Fibroblast of skin of right quadriceps (primary cell): ENCODE measurements at places on chromosomes 2 and 18.
A peak's percentile ranks its signal among the peaks of the same experiment; 100 is the strongest.

GRCh38 chr2:80863147-80863714 is 558.7 kb upstream of the LRRTM1 start:
- DNase-seq = no peak

DNA sequence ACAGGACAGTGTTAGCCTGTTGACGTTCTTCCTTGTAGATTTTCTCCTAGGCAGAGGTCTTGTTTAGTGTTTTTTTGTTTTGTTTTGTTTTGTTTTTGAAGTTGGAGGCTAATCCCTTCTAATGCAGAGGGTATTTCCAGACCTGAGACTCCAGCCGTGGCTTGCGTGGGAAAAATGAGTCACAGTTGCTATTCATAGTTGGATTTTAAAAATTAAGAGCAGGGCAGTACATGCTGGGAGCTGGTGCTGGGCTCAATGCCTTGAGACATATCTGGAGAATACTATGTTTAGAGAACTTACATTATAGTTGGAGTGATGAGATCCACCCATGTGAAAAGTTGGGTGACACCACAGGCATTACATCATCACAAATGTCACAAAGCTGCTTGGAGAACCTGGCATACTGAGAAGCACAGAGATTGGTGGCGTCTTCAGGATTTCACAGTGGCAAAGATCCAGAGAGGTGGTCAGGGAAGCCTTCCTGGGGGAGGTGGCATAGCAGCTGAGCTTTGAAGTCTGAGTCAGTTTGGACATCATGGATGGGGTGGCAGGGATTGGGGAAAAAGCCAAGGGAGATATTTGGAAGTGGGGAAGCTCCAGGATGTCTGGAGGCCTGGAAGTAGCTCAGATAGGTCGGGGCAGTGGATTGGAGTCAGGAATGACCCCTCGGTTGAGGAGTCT is 249.4 kb downstream of the LOXHD1 start:
- DNase-seq = peak; percentile 13

- DNase-seq = peak; percentile 52
Measured at GRCh38 chr2:18149660-18150246, 271.3 kb downstream of the KCNS3 start.

DNA sequence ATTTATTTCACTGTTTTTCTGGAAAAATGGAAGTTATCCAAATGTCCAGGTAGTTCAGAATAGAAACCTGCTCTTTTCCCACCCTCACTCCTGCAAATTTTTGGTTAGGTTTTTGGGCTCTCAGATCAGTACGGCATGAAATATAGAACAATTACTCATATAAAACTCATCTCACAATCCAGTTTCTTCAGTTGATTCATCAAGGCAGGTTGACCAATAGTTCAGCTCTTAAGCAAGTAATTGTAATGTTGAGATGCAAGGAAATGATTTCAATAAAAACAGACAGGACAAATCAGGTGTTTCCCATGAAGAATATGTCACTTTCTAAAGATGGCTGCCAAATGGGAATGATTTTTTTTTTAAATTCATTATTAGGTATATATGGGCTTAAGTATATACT is 2.0 kb downstream of the RAB27B start:
- DNase-seq = no peak

DNA sequence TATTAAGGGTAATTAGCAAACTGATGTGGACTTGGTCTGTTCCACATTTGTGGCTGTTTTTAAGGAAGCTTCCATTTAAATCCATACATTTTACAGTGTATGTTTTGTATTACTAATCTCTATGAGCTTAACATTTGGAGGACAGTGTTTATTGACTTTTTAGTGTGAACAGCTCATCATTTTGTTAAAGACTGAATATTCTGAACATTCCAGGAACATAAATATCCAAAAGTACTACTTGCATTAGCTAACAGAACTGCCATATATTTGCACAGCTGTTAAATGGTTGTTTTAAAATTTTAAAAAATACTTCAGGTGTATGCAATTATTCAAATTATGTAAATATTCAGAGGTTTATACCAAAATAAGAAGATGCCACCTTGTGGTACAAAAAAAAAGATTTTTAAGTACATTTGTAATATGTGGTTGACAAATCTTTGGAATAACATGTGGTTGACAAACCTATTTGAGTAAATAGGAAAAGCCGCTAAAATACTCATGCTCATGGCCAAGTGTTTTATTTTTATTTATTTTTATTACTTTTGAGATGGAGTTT is 439.7 kb upstream of the FANCL start:
- DNase-seq = no peak

- DNase-seq = no peak
Measured at GRCh38 chr18:39935598-39935997, 2019.4 kb upstream of the PIK3C3 start.

DNA sequence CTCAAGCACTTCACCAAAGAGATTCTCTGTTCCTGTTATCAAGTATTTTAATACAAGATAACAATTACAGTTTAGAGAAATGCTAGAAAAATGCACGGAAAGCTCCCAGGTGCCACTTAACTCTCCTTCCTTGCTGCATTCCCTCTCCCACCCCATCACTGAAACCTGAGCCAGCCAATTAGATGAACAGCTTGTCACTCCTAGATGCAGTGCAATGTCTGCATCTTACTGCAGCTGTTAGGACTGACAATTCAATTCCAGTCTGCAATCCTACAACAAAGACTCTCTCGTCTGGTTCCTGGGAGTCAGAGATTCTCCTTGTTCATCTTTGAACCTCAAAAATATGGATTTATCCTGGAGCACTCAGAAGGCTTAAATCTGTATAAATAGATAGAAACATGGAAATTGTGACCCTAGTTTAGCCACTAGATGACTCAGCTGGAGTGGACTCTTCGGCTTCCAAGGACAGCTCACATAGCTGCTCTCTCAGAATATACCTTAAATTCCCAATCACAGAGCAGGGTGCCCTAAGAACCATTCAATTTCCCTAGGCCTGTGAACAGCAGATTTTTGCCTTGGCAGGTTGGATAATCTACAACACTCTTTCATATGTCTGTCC is 311.1 kb downstream of the NRXN1 start:
- no peak for DNase-seq

GRCh38 chr18:73980289-73980979 is 167.2 kb downstream of the FBXO15 start:
- DNase-seq = no peak

GRCh38 chr2:29731948-29732347 is 189.4 kb downstream of the ALK start:
- DNase-seq = peak; percentile 40

- DNase-seq = peak; percentile 85
Measured at GRCh38 chr18:9474108-9474982, 968 bp upstream of the RALBP1 start.

DNA sequence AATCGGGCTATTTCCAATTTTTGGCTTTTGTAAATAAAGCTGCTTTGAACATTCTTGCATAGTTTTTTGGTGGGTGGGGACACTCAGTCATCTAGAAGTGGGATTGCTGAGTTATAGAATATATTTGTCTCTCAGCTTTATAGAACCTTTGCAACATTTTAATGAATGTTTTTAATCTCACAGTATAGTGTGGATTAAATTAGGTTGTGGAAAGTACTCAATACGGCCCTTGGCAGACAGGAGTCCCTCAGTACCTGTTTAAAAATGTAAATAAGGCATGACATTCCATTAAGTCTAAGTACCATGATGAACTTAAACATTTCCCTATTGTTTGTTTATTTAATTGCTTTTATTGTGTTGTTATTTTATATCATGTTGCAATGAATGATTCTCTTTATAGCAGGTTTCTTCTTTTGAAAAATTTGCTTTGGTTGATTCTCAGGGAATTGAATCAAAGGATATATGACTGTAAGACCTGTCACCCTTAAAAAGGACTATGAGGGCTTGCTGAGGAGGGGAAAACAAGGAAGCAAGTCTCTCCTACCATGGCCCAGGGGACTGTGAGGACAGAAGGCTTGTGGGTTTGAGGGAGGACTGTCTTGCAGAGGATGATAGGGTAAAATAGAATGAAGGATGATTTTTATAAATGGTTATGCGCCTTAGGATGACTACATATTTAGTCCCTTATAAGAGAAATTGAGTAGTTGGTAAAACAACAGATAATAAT is 165.1 kb downstream of the RPIA start:
- DNase-seq = no peak

GRCh38 chr2:126658905-126659561 is 3.1 kb downstream of the GYPC start:
- no peak for DNase-seq

DNA sequence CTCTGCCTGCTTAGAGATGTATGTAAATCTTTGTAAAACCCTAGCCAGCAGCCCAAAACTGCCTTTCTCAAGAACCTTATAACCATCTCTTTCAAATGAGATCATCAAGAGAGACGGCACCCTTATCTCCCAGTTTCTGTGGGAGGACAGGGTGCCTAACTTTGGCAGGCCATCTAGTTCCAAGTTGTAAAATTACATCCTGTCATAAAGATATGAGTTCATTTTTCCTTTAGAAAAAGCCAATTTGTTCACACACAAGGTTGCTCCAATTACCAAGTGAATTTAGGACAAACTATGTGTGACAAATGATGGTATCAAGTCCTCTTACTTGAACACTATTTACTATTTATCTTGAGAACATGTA is 65.3 kb downstream of the MEMO1 start:
- DNase-seq = no peak

DNA sequence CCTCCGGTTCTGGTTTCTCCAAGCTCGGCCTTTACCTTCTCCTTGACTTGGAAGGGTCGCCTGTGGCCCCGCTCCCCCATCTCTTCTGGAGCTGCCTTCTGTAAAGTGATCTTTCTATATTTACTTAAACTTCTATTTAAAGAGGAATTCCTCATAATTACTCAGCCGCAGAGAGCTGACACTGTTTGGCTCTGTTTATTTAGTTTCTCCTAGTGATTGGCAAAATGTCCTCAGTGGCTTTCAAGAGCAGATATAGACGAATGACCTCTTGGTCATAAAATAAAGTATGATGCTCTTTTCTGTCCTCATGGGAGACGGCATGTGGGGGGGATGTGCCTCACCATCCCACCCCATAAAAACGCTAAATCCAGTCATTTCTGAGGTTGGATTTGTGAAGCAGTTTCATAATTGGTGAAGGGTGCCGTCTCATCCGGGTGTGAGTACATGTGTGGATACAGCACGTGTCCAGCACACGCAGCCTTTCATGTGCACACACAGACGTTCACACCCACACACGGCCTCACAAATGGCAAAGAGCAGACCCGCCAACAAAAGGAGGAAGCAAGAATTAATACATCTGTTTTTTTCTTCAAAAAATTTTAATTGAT is 43.4 kb upstream of the SMAD7 start:
- peak; percentile 92 for DNase-seq

GRCh38 chr18:217532-218336 is 50.1 kb downstream of the THOC1 start:
- no peak for DNase-seq

DNA sequence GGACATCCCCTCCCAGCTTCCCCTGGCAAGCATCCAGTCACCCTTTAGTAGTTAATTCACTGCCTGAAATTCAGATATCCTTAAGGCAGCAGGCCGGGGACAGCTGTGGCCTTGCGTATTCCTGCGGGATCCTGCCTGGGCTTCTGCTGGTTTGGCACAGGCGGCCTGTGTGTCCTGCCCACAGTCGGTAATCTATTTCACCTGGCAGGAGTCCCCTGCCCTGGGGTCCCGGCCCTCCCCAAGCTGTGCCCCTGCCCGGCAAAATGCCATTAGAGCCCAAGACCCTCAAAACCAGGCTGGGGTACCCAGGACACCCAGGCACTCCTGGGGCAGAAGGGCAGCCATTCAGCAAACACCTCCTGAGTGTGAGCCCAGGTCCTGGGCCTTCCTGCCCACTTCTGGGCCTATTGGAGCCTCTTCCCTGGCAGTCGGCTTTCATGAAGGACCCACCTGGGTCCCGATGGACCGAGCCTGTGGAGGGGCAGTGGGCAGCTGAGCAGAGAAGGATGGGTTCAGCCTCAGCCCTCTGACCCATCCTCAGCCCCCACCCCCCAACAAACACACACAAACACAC is 11.6 kb downstream of the CROCC2 start:
- DNase-seq = no peak

DNA sequence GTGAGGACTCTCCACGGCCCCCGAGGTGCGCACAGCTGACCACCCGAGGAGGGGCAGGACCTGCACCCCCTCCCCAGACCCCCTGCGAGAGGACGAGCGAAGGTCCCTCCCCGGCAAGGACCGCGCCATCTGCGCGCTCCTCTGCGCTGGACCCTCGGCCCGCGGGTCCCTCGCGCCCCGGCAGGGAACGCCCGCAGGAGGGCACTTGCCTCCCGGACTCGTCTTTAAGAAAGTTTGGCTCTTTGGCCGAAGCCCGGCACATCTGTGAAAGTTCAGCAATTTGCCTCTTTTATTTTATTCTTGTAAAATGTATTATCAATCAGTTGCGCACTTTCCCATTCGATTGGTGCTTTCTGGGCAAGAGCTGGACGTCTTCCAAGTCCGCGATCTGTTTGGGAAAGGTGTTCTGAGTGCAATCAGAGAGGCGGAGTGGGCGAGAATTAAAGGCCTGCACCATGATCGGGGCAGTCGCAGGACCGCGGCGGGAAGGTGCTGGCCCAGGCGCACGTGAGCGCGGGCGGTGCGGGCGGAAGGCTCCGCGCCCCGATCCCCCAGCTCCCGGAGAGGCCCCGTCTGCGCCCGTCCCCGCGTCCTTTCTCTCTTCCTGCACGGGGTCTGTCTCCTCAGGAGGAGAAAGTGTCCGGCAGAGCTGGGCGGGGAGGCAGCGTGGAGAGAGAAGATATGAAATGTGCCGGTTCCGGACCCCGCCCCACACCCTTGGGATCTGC is 1.6 kb upstream of the ALKAL2 start:
- DNase-seq = no peak
